ENCODE measurements at places on chromosomes 6 and 20.
A peak's percentile ranks its signal among the peaks of the same experiment; 100 is the strongest.

- peak; percentile 84 for DNase-seq
These were observed 251.6 kb upstream of the TAB2 start for GRCh38 chr6:149065658-149066556.

GRCh38 chr20:4190792-4191519 is 175.6 kb upstream of the RNF24 start:
- DNase-seq = no peak

- no peak for DNase-seq
These were observed 120.9 kb downstream of the GRM1 start for GRCh38 chr6:146149770-146150169.

- DNase-seq = no peak
These were observed 32.8 kb upstream of the FOXA2 start for GRCh38 chr20:22617160-22617559.

DNA sequence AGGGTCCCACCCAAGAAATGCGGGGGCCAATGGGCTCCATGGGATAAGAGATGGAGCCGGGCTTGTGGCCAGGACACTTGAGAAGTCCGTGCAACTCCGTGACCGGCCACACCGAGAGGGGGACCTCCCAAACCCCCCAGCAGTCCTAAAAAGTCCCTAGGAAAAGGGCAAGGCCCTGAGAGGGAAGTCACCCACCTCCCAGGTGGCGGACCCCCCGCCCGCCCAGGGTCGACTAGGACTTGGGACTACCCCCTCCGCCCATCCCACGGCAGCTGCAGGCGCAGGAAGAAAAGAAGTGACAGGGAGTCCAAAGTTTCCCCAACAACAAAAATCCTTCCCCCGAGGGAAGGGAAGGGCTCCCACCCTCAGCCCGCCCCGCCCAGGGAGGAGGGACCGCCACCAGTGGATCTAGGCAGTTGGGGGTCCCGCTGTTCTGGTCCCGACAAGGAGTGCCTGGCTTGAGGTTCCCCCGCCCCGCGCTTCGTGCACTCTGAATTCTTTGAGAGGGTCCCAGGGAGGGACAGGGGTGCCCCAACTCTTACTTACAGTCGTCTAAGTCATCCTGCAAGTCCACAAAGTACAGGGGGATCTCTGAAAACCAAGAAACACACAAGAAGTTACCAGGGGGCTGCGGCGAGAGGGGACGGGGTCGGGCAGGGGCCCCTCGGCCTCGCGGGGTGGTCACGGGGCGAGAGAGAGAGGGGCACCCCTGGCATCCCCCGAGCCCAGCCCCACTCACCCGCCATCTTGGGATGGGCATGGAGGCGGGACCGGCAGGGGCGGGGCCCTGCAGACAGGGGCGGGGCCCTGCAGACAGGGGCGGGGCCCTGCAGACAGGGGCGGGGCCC is 611 bp upstream of the RAB22A start:
- peak; percentile 44 for DNase-seq

- no peak for DNase-seq
These were observed 3.4 kb upstream of the DLL1 start for GRCh38 chr6:170294298-170294730.

DNA sequence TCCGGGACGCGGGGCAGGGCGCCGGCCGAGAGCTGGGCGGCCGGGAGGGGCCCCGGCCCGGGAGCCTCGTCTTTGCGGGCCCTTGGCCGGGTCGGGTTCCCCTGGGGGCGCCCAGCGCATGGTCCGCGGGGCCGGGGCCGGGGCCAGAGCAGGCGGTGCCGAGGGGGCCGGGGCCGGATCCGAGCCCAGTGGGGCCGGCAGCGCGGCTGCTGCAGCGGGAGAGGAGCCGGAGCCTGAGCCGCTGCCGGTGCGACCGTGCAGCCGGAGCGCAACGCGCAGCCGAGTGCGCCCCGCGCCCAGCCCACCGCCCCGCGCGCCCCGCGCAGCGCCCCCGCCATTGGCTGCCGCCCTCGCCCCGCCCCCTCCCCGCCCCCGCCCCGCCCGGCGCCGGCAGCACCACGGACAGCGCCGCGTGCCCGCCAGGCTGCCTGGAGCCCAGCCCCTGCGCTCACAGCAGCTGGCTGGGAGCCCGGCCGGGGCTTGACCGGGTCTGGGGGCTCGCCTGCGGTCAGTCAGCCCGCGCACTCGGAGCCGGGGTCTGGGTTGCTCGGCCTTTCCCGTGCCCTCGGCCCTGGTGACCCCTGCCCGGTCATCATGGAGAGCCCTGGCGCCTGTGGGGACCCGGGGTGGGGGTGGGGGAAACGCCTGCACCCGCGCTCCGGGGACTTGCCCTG is at the start of gene HRH3:
TSS of gene HRH3 (minus strand) at position 287 of the 674 bp plus-strand sequence. CDS start 308 bp downstream, outside the sequence.
- DNase-seq = peak; percentile 80

- no peak for DNase-seq
These were observed 525 bp upstream of the MAK start for GRCh38 chr6:10838794-10839333.

DNA sequence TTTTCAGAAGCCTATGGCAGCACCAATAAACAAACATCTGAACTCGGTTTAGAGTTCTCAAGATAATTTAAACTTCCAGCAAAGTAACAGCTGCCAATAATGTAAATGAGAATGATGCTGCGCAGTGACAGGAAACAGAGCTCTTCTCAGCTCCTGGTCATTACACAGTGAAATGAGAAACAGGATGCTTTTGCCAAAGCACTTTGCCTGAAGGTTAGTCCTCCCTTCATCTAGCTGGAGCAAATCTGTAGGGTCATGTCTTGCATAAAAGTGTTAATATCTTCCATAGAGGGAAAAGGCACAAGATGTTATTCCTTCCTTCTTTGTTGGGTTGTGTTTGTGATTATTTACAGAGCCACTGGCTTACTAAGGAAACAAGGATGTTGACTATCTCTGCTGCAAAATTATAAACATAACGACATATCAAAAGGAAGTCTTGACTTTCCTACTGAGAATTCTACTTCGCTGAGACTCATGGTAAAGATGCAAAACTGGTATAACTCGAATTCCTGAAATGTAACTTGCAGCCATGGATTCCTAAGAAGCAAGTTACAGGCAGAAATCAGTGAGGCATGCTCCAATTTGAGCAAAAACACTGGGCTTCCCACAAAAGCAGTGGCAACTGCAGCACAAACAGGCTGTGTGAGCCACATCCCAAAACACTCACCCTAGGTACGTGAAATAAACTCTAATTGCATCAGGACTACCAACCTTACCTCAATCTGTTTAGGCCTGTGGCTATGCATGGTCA is 102.5 kb upstream of the BEND6 start:
- DNase-seq = no peak

DNA sequence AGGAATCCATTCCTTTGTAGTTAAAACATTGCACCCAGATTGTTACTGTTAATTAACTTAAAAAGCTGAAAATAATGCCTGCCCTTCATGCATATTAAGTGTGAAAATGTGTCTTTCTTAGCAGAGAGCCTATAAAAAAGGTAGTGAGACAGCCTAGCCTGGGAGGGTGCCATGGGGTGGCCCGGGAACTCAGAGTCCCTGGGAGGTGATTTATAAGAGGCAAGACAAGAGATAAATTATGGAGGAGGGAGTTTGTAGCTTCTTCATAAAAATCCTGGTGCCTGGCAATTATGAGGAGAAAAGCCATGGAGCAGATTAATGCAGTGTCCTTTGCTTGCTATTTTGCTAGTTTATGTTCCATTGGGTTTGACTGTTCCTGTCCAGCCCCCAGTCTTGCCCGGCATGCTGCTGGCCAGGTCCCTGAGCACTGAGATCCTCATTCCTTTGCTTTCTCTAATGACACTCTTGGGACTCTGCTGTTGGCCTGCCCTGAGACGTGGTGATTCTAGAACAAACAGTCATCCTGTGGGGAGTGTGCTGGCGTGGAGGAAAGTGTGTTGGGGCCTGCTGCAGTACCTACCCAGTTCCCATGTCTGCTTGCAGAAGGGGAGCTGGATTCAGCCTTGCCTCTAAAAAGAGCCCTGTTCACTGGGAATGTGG is 4.2 kb downstream of the MLN start:
- DNase-seq = no peak

GRCh38 chr6:53702316-53702715 is 36.8 kb upstream of the KLHL31 start:
- DNase-seq = no peak

- DNase-seq = no peak
These were observed 279.9 kb downstream of the CD83 start for GRCh38 chr6:14397518-14397901.

GRCh38 chr6:51300510-51300909 is 481.8 kb downstream of the TFAP2B start:
- no peak for DNase-seq

DNA sequence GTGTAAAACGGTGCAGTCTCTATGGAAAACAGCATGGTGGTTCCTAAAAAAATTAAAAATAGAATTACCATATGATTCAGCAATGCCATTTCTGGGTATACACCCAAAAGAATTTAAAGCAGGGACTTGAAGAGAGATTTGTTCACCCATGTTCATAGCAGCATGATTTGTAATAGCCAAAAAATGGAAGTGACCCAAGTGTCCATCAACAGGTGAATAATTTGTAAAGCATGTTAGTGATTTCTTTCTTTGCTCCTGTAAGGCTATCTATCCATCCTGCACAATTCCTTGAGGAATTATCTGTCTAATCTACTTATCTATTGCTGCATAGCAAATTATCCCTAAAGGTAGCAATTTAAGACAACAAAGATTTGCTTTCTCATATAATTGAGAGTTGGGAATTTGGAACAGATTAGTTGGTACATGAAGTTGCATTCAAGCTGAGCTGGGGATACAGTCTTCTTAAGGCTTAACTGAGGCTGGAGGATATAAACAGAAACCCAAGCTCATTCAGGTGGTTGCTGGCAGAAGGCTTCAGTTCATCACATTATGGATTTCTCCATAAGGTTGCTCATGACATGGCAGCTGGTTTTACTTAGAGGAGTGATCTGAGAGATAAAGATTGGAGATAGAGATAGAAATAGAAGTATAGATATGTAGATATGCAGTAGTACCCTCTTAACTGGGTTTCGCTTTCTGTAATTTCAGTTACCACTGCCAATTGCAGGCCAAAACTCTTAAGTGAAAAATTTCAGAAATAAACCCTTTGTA is 62.0 kb downstream of the IL22RA2 start:
- DNase-seq = no peak

- no peak for DNase-seq
These were observed 803 bp upstream of the ADGRG6 start for GRCh38 chr6:142300758-142301650.

- no peak for DNase-seq
These were observed 34.2 kb upstream of the NKAIN2 start for GRCh38 chr6:123769431-123769830.

DNA sequence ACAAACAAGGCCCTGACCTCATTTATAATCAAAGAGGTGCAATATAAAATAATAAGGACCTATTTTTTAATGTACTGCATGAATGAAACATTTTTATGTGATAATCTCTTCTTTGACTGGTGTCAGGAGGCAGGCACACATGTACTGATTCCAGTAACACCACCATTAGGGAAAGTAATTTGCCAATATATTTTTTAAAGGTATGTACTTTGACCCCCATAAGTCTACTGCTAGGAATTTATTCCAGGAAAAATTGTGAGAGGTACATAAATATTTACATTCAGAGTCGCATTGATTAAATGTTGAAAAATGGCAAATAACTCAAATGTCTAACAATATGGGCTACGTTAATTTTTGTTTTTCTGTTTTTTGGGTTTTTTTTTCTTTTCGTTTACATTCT is 325.4 kb upstream of the PRDM1 start:
- no peak for DNase-seq

DNA sequence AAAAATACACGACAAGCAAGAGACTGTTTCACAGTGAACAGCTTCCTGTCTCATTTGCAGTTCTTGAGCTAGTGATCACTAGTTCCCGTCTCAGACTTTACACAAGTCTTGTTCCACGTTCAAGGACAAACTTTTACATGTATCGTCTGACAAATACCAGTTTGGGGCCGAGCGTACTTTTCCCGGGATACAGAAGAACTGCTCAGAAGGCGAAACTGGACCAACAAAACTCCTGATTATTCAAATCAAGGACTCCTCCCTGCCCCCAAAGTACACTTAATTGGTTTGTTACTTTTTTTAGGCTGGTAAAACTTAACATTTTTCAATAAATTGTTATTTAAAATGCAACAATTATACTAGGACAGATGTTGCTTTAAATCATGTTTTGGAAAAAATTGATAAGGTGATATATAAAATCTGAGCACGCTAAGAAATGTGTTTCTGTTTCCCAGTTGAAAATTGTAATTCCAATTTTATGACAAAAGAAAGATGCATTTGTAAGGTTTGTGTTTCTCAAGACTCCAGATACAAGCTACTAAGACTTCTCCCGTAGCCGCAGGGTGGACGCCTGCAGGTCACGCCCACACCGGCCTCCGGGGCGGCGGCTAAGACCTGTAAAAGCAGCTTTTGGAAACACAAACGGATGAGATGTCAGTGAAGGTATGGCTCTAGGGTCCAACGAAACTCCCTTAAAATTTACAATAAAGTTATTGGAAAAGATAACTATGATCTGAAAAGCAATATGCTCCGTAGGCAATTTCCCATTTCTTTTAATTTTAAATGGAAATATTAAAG is 16.8 kb upstream of the TCFL5 start:
- DNase-seq = no peak

GRCh38 chr6:16921399-16922110 is 160.3 kb upstream of the ATXN1 start:
- DNase-seq = no peak

GRCh38 chr6:6243846-6244245 is 76.6 kb downstream of the F13A1 start:
- no peak for DNase-seq
